ENCODE measurements at places on chromosomes 13 and 19.

DNA sequence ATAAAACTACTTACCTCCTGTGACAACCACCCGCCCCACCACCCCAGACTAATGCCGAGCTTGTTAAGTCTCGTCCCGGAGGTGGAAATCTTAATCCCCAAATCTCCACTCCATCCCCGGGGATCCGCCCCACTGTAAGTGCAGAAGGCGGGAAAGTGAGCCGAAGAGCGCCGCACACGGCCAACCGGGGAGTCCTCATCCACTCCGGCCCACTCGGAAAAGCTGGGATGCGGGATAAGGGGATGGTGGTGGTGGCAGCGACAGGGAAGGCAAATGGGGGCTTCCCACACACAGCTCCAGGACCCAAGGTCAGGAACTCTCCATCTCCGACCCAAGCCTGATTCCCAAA is 621 bp downstream of the FBL start:
- no peak for ATAC-seq

- ATAC-seq, result no peak
Measured at GRCh38 chr13:46516599-46517338, 36.2 kb upstream of the LRCH1 start.

DNA sequence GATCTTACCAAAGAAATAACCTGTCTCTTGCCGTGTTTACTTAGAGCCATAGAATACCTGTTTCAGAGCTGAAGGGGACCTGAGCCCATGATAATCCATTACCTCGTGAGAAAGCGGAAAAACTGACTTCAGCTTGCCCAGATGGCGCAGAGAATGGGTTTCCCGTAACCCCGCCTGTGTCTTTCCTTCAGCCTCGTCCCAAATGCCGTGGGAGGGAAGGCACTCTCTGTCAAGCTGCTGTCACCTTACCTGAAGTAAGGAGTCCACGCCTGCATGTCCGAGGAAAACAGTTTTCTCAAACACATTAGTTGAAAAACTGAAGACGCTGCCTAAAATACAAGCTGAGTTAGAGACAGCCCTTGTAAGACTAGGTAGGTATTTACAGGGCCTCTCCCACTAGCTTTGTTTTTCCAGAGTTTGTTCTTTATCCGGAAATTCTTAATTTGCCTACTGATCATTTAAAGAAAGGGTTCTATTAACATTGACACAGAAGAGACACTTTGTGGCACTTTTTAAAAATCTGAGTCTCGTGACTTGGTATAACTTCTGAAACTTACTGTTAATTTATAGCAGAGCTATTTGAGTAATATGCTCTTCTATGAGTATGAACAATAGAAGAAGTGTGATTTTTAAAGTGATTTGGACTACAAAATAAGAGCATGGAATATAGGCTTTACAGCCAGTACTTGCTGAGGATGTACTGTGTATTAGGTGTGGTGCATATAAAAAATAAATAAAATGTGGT is 1.3 kb upstream of the INTS6 start:
- no peak for ATAC-seq

DNA sequence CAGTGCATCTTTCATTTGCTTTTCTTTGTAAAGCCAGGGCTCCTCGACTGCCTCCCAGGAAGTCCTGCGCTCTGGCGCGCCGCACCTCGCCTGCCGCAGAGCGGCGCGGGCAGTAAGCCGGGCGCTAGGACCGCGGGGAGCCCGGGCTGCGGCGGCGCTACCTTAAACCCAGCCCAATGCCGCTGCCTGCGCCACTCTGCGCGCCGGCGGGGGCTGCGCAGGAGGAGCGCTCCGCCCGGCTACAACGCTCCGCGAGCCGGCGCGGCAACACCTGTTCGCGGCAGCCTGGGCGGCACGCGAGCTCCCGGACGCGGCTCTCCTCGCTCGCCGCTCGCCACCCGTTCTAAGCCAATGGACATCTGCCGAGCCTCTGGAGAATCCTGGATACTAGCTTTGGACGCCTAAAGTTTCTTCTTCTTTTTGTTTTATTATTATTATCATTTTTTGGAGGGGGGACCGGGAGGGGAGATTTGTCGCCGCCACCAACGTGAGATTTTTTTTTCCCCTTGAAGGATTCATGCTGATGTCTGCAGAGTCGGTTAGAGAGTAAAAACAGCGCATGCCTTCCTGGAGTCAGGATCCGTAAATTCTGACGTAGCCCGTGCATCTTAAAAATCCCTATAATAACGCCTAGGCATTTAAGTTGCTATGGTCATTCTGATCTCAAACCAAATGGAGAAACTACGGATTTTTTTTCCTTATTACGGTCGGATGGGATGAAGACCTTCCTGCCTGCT is at the start of gene FGF9:
Gene FGF9, plus strand, starts transcription at position 191 of the 737 bp plus-strand sequence. CDS start 840 bp downstream, outside the sequence.
- peak; percentile 91 for ATAC-seq

GRCh38 chr13:106633321-106633720 is 65.4 kb upstream of the ARGLU1 start:
- ATAC-seq, result no peak

DNA sequence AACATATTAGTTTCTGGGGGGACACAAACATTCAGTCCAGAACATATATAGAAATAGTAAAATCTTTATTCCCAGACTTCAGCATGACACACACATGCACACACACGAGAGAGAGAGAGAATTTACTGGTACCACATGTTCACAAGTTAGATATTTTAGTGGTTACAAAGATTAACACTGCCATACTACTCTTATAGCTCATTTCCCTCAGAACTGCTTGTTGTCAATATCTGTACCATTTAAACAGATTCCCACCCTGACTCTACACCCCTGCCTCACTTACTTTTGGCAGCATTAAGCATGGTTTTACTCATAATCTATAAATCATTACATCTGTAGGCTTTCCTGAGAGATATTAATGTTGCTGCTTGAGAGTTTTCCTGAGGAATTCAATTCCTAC is 524.7 kb upstream of the HTR2A start:
- ATAC-seq, result no peak

DNA sequence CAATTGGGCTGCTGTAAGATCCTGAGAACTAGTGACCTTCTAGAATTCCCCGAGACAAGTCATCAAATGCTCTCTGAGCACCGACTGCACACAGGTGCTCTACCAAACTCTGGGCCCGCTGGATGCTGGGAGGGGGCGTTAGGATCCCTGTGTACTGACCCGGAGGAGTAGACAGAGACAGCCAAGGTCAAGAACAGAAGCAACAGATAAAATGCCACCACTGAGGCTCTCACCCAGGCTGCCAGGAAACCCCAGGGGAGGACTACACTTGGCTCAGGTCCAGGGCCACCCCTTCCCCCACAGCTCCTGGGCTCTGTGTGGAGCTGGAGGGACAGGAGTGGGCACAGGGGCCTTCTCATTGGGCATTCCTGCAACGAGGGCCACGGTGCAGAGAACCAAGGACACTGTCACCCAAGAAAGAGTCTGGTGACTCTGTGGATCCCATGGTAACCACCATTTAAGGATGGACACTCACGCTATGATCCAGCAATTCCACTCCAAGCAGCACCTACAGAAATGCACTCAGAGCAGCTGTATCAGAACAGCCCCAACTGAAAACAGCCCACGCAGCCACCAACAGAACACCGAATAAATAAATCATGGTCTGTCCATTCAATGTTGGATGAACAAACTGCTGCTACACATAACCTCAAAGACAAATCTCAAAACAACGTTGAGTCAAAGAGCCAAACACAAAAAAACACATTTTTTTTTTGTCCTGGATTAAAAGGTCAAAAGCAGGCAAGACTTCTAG is 16.8 kb upstream of the SLC35E1 start:
- ATAC-seq, result peak; percentile 2

GRCh38 chr13:90008707-90009149 is 1338.8 kb upstream of the MIR17HG start:
- no peak for ATAC-seq

GRCh38 chr13:66765559-66765958 is 464.6 kb downstream of the PCDH9 start:
- no peak for ATAC-seq

DNA sequence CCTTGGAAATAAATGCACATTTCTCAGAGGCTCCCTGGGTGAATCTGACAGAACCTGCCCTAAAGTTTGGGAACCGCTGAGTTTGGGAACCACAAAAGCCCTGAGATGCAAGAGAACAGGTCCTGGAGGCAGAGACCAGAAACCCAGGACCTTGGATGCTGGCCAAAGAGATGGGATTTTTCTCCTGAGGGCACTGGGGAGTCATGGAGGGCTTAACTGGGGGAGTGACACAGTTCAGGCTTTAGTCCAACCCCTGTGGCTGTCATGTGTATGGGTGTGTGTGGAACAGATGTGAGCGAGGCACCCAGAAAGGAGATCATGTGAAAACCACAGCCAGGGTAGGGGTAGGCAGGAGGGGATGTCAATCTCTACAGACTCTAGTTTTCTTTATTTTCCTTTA is 3.9 kb upstream of the NCCRP1 start:
- ATAC-seq, result no peak

- ATAC-seq, result no peak
Measured at GRCh38 chr13:71867131-71867814, at the start of gene DACH1. Gene DACH1, minus strand, starts transcription at chr13:71867204.

- no peak for ATAC-seq
Measured at GRCh38 chr19:53594811-53595509, 36.8 kb upstream of the DPRX start.

DNA sequence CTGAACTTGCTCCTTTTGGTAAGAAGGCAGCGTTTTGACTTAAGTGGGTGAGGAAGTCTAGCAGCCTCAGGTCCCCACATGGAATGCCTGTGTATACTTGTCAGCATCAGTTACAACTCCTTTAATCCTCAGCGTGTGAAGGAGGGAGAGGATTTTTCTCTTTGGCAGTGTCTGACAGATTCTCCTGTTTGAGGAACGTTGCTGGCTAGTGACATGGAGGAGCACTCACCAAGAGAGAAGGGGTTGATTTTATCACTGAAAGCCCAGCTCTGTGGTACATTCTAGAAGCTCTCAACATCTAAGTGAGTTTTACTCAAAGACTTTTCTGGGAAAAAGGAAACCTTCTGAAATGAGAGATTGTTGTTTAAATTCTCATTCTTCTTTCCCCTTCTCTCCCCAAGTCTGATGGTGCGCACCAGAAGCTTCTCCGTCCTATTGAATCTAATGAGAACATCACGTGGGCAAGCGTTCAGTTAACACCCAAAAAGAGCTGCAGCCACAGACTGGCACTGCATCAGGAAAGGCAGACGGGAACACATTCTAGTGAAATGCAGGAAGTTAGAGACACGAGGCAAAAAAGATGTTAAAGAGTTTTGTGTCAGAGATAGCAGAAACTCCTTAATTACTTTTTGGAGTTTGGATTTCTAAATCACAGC is 58.2 kb downstream of the GJA3 start:
- no peak for ATAC-seq

GRCh38 chr13:76214001-76214400 is 577.9 kb downstream of the LMO7 start:
- ATAC-seq, result no peak
